NCI-H1417 treated with DMSO at 0.1 percent for 48 hours (cell line): ENCODE measurements at places on chromosomes 12 and 14.

DNA sequence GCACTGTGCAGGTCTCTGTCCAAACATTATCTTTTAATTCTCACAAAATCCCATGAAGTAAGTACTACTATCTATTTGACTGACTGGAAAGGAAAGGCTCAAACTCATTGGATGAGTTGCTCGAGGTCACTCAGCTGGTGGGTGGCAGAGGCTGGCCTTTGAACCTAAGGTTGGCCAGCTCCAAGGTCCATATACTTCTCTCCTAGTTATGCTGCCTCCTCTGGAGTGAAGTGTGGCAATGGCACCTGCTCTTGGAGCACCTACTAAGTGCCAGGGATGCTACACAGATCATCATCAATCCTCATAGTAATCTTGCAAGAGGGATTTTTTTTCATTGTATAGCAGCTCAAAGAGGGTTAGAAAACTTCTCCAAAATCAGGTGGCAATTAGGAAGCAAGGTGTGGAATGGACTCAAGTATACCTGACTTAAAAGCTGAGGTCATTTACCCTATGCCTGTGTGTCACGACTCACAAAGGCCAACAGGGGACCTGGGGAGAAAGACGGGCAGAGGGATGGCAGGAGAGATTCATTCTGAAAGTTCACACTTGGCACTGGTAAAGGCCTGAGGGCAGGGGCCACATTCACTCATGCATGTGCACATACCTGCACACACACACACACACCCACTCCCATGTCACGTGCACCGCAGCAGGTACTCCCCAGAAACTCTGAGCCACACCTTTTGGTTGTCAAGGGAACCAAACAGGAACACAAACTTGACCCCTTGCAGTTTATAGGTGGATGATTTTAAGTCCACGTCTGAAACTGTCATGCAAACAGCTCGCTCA is 146.4 kb downstream of the FOXN3 start:
- no peak for DNase-seq

GRCh38 chr12:48001505-48002413 is 2.5 kb downstream of the COL2A1 start:
- DNase-seq, result no peak

- DNase-seq, result no peak
Measured at GRCh38 chr12:21428241-21428640, 9.2 kb upstream of the PYROXD1 start.

DNA sequence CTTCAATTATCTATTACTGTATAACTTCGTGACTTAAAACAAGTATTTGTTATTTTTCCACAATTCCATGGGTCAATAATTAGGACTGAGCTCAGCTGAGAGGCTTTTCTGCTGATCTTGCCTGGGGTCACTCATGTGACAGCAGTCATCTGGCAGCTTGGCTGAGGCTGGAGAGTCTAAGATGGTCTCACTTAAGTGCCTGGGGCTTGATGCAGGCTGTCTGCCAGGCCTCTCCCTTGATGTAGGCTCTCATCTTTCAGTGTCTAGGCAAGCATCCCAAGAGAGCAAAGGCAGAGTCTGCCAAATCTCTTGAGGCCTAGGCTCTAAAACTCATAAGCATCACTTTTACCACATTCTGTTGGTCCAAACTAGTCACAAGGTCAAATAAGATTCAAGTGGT is 93.2 kb downstream of the NKX2-1 start:
- no peak for DNase-seq

DNA sequence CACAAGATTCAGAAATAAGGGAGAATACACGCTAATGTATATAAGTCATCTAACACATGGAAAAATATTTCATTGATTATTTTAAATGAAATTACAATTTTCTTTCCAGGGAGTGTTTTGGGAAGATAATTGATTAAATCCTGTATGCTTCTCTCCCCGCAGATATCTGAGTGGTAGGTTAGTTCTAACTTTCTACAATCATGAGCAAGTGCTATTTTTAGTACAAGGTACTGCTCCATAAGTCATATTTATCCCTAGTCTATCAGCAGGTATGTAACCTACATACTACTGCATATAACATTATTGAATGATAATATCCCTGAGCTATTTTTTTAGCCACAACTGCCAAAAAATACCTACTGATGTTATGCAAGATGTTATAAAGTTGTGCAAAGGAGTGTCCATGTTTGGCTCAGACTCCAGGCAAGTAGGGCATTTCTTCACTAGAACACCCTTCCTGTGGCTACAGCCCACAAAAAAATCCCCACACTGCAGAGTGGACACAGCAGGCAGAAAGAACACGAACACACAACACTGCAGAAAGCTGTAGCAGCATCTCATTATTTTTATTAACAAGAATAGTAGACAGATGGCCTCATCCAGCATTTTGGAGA is 87.0 kb downstream of the SEC23A start:
- DNase-seq, result no peak
